Thoracic aorta (tissue), 2 donors: ENCODE measurements at places on chromosomes 2 and 18.

GRCh38 chr18:79026491-79026890 is 42.7 kb upstream of the ATP9B start:
- no peak for DNase-seq
- H3K36me3 ChIP-seq = no peaks in the 10 kb centered on the region
- H3K27ac ChIP-seq = no peak overlapping the region

- H3K4me3 ChIP-seq = peak overlapping the region; percentile 25
- no peak for DNase-seq
- H3K27me3 ChIP-seq = no peaks in the 10 kb centered on the region
- no peaks in the 10 kb centered on the region for H3K4me1 ChIP-seq
Measured at GRCh38 chr2:191204433-191204832, 40.8 kb upstream of the MYO1B start.

DNA sequence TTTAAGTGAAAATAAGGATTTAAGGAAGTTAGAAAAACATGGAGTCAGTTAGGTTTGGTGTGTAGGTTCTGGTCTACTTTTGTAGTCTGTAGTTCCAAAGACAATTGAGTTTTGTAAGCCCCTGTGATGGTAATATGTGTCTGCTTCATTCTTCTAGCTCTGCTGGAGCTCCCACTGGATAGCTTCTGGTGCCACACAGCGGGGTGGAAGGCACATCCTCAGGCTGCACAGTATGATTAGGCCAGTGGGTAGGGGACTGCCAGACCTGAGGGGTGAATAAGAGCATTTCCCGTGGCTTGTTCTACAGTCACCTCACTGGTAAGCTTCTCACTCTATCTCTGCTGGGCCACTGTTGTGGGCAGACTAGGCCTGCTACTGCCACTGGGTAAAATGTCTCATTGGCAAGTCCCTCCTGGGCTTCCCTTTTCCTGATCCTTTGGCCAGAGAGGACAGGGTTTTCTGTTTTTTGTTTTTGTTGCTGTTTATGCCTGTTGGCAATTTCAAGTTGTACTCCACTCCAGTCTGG is 44.5 kb downstream of the TMEM131 start:
- no peak overlapping the region for H3K4me3 ChIP-seq
- no peaks in the 10 kb centered on the region for H3K27me3 ChIP-seq
- no peak for DNase-seq
- peaks cover 15% of the 10 kb centered on the region for H3K4me1 ChIP-seq

DNA sequence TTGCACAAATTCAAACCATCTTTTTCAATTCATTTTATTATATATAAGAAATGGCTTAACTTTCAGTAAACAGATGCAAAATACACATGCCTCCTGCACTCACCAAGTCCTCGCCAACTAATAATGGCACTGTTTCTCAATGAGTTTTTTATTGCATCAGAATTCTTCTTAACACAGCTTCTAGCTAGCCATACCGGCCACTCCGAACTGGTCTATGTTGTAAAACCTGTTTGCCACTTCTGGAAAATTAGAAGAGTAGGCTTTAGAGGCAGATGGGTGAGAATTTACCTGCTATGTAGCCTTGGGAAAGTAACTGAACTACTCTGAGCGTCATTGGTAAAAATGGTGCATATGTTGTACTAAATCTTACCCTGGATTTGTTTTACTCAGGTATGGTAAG is 100.6 kb upstream of the LHCGR start:
- DNase-seq = no peak
- no peaks in the 10 kb centered on the region for H3K27me3 ChIP-seq
- no peak overlapping the region for H3K27ac ChIP-seq
- H3K4me3 ChIP-seq = no peak overlapping the region
- H3K4me1 ChIP-seq = no peaks in the 10 kb centered on the region

DNA sequence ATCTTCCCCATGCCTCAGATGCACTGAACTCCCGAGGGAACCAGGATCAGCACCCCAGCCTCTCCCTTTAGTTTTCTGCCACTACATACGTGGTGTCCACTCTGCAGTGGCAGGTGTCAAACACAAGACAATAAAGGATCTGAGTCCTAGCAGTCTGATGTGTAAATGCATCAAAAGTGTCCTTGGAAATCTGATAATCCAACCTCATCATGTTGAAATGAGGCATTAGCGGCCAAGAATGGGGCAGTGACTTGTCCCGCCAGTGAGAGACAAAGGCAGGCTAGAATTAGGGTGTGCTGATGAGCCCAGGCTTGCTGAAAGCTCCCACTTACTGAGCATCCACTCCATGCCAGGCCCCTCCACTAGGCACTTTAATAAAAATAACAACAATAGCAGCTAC is 52.9 kb downstream of the EN1 start:
- H3K27me3 ChIP-seq = no peaks in the 10 kb centered on the region
- no peaks in the 10 kb centered on the region for H3K4me1 ChIP-seq
- no peaks in the 10 kb centered on the region for H3K36me3 ChIP-seq
- H3K27ac ChIP-seq = no peak overlapping the region

GRCh38 chr18:76621782-76622495 is 126.9 kb upstream of the ZNF516 start:
- H3K4me1 ChIP-seq = peaks cover 15% of the 10 kb centered on the region
- no peaks in the 10 kb centered on the region for H3K27me3 ChIP-seq
- no peak for DNase-seq
- H3K4me3 ChIP-seq = peak overlapping the region; percentile 69

GRCh38 chr2:239720361-239721360 is 304.5 kb downstream of the NDUFA10 start:
- peaks cover 4% of the 10 kb centered on the region for H3K4me1 ChIP-seq
- H3K36me3 ChIP-seq = no peaks in the 10 kb centered on the region
- H3K27ac ChIP-seq = no peak overlapping the region
- no peak for DNase-seq
